ENCODE measurements at places on chromosomes 11 and 22. TPM values are rescaled to one million over a fixed set of nuclear protein-coding genes. Genes with fewer than 3 reads are reported as not detected.

- no peak for DNase-seq
Observed at GRCh38 chr22:24216541-24217209, 28.2 kb downstream of the GGT5 start.

DNA sequence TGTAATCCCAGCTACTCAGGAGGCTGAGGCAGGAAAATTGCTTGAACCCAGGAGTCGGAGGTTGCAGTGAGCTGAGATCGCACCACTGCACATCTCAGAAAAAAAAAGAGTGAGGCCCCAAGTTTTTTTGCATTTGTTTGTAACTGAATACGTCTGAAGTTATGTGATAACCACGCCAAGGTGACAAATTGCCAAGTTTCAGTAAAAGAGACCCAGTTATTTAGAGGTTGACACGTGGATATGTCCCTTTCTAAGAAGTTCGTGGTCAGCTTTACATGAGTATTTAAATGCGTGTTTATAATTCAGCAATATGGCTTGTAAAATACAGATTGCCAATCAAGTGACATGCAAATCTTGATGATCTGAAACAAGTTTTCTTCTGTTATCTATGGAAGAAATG is 8.0 kb downstream of the PPARA start:
- DNase-seq: no peak

DNA sequence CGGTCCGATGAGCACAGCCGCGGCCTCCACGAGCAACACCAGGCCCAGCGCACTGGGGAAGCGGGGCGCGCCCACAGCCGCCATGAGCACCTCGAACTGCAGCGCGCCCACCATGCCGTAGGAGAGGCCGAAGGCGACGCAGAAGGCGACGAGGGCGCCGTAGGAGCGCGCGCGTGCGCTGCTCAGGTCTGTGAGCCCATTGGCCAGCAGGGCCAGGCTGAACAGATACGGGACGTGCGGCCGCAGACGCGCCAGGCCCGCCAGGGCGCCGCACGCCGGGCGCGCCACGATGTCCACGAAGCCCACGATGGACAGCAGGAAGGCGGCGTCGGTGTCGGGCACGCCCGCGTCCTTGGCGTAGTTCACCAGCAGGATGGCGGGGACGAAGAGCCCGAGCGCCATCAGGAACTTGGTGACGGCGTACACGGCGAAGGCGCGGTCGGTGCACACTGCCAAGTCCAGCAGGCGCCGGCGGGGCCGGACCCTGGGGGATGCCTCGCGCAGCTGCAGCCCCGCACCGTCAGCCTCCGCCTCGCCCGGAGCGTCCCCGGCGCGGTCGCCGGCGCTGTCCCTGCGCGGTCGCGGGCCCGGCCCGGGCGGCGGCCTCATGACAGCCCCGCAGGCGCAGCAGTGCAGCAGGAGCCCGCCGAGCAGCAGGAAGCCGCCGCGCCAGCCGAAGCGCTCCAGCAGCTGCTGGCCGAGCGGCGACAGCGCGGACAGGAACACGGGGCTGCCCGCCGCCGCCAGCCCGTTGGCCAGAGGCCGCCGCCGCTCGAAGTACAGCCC is 2.9 kb downstream of the SLC16A8 start:
- no peak for DNase-seq

- DNase-seq: no peak
Observed at GRCh38 chr11:131295986-131296385, 74.4 kb upstream of the NTM start.

DNA sequence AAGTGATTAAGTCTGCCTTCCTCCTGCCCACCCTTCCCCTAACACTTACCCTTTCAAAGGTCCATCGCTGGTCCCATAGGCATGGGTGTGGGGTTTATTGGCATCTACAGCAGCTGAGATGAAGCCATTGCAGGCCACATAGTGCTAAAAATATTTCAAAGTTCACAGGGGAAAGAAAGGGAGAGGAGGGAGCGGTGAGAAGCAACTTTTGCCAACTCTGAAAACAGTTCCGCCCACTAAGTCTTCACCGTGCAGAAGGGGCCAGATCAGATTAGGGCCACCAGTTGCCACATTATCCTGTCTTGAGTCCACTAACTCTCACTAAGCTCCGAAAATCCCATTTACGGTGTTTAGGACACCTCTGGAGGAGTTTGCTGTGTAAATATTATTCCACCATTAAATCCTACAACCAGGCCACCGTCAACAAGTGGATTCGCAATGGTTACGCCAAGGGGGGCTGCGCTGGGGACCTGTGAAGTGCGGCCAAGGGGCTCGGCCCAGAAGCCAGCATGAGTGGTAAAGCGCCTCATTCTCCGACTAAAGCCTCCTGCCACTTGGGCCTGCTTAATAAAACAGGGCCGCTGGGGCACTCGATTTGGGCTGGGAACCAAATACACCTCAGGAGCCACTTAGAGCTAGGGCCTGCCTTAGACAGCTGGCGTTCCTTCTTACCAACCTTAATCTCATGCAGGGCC is 534.9 kb downstream of the MIAT start:
- no peak for DNase-seq

GRCh38 chr11:66607126-66607834 is 9.2 kb upstream of the RBM14 start:
- DNase-seq: peak; percentile 43

GRCh38 chr22:43289531-43289963 is 53.6 kb downstream of the SCUBE1 start:
- no peak for DNase-seq

GRCh38 chr11:77141475-77141874 is 13.4 kb downstream of the MYO7A start:
- no peak for DNase-seq

The MGAT3 gene
- total RNA-seq: 5.9 TPM

GRCh38 chr11:111602865-111603610 is 789 bp downstream of the SIK2 start:
- peak; percentile 80 for DNase-seq

DNA sequence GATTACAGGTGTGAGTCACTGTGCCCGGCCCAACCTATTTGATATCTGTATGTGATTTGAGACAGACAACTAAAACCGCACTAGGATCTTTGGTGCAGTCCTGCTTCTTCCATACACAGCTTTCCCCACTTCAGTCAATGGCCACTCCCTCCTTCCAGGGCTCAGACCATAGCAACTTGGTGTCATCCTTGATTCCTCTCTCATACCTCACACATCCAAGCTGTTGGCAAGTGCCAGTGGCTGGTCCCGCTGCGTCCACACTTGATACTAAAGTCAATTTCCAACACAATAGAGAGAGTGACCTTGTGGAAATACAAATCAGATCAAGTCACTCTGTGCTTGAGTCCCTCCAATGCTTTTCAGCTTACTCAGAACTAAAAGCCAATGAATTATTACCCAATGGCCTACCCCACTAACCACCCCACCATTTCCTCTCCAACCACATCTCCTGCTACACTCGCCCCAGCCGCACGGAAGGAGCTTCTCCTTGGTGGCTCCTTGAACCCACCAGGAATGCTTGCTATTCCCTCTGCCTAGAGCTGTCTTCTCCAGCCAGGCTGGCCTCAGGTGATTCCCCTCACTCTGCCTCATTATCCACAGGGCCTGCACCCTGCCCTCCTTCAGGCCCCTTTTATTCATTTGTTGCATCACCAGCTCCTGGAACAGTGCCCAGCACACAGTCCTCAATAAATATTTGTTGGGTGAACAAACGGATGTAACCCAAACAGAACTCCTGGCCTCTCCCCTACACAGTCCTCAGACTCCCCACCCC is 12.9 kb downstream of the ABTB2 start:
- DNase-seq: no peak

GRCh38 chr22:28009272-28009827 is 90.3 kb upstream of the PITPNB start:
- DNase-seq: peak; percentile 85

The TSSC4 gene
- 31.4 TPM for total RNA-seq

GRCh38 chr11:60265373-60266214 is 14.9 kb upstream of the MS4A4A start:
- no peak for DNase-seq
